ENCODE measurements at places on chromosomes 1 and 21.

GRCh38 chr1:21818656-21819055 is 6.6 kb downstream of the LDLRAD2 start:
- DNase-seq = no peak

- DNase-seq = no peak
Measured at GRCh38 chr1:235663628-235664027, 14.0 kb upstream of the GNG4 start.

DNA sequence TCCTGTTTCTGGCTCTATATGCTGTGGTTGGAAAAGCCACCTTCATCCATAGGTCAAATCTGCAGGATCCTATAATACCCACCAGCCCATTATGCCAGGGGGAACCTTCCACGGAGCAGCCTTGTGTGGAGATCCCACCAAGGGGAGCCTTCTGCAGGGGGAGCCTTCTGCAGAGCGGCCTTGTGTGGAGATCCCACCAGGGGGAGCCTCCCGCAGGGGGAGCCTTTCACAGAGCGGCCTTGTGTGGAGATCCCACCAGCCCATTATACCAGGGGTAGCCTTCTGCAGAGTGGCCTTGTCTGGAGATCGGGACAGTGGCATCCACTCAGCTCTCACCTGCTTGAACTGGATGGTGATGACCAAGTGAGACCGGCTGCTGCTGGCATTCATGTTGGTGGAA is 85.3 kb downstream of the SCCPDH start:
- DNase-seq = no peak

DNA sequence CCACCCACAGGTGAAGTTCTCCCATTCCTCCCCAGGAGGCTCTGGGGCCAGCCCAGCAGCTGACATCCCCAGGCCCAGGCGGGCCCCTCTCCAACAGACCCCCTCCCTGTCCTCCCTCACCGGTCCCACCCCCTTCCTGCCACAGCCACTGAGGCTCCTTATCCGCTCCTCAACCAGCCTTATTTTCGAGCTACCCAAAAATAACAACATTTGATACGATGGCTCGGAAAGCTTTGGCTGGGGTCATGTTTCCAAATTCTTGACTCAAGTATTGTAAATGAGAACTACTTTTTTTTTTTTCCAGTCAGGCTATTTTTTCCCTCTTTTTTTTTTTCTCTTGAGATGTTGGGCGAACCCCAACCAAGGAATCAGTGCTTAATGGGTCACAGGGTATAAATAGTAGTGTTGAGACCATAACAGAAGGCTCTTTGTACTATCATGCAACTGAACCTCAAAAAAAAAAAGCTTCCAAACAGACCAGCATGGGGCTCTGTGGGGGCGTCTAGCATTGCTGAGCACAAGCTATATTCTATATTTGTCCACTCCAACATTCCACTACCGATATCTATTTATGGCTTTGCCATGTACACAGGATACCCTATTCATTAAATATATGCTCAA is 27.2 kb downstream of the IRF2BP2 start:
- no peak for DNase-seq

DNA sequence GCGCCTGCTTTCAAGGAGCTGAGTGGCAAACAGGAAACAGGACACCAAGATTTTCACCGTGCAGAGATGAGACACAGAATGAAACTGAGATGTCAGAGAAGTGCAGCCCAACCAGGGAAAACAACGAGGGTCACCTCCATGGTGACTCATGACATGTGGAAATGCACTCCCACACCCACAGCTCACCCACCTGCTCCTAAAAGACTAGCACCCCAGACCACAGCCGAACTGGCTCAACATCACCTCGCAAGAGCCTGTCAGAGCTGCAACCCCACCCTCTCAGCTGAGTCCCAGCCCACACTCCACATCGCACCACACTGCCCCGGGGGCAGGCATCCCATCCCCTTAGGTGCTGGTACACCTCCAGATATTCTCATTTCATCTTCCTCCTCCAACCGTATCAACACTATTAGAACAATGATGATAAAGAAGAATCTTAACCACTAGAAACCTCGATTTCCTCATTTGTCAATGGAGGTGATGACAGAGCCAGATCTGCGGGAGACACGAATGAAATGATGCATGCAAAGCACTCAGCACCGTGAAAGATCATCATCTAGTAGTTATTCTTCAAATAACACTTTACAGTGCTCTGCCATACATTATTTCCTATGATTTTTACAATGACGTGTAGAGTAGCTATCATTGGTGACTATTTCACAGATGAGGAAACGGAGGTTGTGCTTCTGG is 103.2 kb downstream of the DMRTB1 start:
- DNase-seq = no peak

GRCh38 chr1:208061632-208062031 is 150.7 kb upstream of the CD34 start:
- no peak for DNase-seq

DNA sequence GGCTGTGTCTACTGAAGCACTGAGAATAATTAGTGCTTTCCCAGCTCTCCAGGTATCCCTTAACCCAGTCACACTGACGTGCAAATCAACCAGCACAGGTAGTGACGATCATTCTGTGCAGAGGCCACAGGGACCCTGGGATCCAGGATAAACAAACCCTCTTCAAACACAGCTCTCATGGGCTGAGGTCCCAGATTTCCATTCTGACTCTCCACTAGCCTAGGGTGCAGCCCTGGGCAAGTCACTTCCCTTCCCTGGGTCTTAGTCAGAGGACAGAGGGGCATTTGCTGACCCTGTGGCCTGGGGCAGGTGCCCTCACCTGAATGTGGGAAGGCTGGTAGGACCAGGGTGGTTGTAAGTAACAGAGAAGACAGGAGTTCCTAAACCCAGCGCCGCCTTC is 724.7 kb downstream of the MATN1 start:
- DNase-seq = no peak

DNA sequence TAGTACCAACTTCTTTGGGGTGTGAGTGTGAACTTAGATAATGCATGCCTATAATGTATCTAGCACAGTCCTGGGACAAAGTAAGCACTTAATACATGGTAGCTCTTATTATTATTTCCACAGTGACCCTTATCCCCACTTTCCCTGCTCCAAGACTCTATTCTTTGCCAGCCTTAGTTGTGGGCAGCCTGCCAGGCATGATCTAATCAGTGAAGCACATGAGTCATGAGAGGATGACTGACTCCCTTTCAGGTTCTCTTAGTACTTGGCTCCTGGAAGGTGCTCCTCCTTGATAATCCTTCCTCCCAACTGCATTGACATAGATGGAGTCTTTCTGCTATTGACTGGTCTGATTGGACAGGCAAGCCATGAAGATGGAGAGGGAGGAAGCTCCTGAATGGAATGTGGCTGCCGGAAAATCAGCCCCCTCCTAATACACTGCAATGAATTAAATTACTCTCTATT is 17.4 kb upstream of the GNG12 start:
- DNase-seq = peak; percentile 75

DNA sequence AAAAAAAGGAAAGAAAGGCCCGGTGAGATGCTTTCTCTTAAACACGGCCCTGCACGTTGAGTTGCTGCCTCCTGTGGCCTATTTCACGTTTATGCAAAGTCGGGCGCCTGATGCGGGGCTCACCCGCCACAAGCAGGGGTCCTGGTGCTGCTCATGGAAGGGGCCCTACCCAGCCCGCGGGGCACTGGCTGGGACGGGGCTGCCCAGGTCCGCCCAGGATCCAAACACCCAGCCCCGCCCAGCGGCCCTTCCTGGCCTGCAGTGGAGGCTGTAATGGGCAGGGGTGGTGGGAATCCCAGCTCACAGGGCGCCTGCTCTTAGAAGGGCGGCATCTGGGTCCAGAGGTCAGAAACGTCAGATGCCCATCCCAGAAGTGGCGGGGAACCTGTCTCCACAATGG is 1.6 kb downstream of the COL6A2 start:
- peak; percentile 9 for DNase-seq

GRCh38 chr1:65209005-65209885 is 61.2 kb downstream of the AK4 start:
- DNase-seq = peak; percentile 54

DNA sequence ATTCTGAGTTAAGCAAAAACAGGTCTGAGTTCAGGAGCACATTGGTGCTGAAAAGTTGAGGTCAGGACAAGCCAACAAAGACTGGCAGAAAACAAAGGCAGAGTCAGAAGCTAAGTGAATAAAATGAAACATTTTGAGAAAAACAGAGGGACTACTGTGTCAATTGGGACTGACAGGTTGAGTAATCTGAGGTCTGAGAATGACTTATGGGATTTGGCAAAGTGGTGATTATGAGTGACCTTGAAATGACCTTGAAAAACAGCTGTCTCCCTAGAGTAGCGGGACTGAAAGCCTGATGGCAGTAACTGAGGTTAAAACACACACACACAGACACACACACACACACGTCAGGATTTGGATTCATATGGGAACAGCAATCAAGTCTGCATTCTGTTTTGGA is 8.8 kb upstream of the COG2 start:
- no peak for DNase-seq

- peak; percentile 95 for DNase-seq
Measured at GRCh38 chr1:21607549-21608529, 61.3 kb downstream of the RAP1GAP start.

DNA sequence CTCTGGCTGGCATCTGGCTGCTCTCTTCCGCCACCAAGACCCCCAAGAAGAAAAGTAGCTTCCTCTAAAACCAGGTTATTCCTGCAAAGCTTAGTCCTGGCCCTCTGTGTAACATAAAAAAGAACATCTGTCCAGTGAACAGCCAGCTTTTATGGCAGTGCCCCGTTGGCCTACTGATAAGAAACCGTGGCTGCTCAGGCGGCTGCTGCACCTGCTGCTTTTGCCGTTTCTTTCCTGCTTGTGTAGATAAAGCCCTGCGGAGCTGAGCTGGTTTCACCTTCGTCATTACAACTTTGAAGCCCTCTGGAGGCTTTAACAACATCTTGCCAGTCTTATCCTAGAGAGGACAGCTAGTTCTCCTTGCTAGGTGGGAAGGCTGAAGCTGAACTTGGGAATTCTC is 20.5 kb downstream of the ELAPOR1 start:
- peak; percentile 26 for DNase-seq

GRCh38 chr1:12342401-12343003 is 112.7 kb downstream of the VPS13D start:
- no peak for DNase-seq

GRCh38 chr1:18895317-18895716 is 7.0 kb downstream of the ALDH4A1 start:
- no peak for DNase-seq

- DNase-seq = no peak
Measured at GRCh38 chr1:39655578-39656268, 16.2 kb downstream of the NT5C1A start.

- DNase-seq = no peak
Measured at GRCh38 chr1:170680428-170680827, 16.5 kb downstream of the PRRX1 start.

- no peak for DNase-seq
Measured at GRCh38 chr1:200487650-200488049, 77.8 kb upstream of the ZNF281 start.

GRCh38 chr1:242890192-242890741 is 364.8 kb downstream of the CEP170 start:
- peak; percentile 22 for DNase-seq

DNA sequence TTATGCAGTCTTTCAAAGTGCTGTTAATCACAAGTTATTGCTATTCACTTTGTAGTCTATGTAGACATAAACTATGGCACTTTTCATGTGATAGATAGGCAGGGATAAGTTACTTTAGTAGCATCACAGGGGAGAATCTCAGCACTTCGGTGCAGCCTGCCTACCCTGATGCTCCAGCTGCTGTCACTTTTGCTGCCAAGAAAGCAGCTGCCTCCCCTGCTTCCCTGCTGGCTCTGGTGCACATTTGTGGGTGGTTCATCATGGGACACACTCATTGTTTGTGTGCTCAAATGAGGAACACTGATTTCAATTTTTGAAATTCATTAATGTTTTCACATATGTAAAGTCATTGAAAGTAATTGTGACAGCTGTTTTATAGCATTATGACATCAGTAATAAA is 272.6 kb downstream of the S1PR1 start:
- no peak for DNase-seq

- no peak for DNase-seq
Measured at GRCh38 chr1:6198646-6199297, 623 bp downstream of the RPL22 start.

- no peak for DNase-seq
Measured at GRCh38 chr21:41328660-41329607, 12.3 kb downstream of the FAM3B start.

- DNase-seq = no peak
Measured at GRCh38 chr1:214146523-214146922, 134.4 kb upstream of the SMYD2 start.

DNA sequence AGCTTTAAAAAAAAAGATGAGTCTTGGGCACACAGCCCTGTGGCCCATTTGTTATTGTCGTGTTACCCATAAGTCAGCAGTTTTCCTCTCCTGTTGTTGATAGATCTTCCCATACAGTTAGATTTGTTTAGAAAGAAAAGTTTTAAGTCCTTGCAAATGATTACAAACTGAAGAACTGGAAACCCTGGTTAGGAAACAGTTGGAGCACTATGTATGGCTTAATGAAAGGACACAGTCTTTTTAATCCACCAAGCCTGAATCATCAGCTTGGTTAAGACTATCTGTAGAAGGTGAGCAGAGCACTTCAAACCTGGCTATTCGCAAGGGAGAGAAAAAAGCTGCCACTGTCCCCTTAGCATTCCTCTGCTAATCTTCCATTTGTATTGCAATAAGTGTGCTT is 241.0 kb downstream of the DISC1 start:
- DNase-seq = no peak

- no peak for DNase-seq
Measured at GRCh38 chr1:230621324-230622030, 20.8 kb upstream of the COG2 start.
